CD4-positive, alpha-beta T cell treated with Interleukin-10 for 1 hour (primary cell): ENCODE measurements at places on chromosomes 7 and 10.

GRCh38 chr10:46096909-46097575 is 51.0 kb upstream of the MSMB start:
- peak; percentile 39 for DNase-seq

DNA sequence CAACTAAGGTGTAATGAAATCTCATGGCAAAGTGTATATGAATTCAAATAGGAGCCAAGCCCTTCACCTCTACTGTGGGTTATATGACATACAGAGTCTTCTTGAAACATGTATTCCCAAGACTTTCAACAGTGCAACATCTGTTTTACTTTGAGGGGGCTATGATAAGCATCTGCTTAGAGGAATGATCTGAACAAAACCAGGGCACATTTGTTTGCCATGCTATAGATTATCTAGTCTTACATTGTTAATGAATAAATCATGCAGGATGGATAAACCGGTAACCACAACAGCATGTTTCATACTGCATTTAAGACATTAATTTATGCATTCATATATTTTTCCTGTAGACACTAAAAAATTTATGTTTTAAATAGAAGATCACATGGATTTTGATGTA is 1021.9 kb downstream of the LRMDA start:
- DNase-seq = no peak

- DNase-seq = no peak
Observed at GRCh38 chr10:17965649-17966235, 14.0 kb downstream of the SLC39A12 start.

- DNase-seq = no peak
Observed at GRCh38 chr10:49610458-49611165, 502 bp downstream of the SLC18A3 start.

GRCh38 chr10:101829561-101830315 is 11.5 kb upstream of the OGA start:
- peak; percentile 78 for DNase-seq

DNA sequence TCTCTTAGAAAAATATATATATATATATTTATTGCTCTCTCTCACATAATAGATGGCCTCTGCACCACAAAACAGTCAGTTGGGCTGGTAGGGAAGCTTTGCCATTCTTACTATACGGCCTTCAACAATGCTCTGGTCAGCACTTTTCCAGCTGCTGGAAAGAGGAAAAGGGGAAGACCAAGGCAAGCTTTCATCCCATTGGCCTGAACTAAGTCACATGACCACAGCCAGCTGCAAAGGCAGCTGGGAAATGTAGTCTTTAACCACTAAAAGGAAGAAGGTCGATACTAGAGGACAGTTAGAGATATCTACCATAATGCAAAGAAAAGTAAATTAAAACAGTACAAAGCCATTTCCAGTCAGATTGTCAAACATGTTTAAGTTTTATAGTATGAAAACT is 58.4 kb upstream of the MACROH2A2 start:
- peak; percentile 20 for DNase-seq

- DNase-seq = no peak
Observed at GRCh38 chr7:27205325-27206280, 5.7 kb upstream of the HOXA13 start.

DNA sequence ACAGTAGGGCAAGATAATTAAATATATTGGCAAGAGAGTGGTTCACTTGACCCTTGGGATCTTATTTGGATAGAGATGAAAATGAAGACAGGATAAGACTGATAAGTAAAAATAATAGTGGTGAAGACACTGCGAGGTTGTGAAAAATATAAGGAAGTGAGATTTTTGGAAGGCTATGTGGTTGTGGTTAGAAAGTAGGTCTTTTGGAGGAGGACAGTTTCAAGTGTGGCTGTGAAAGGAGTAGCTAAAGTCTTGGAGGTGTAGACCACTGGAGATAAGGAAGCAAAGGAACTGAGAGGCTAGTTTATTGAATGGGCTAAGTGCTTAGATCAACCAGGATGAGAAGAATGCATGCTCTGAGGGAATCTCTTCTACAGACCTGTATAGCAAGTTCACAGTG is 11.2 kb downstream of the MIOS start:
- no peak for DNase-seq

GRCh38 chr10:70494966-70495365 is 16.4 kb downstream of the PALD1 start:
- DNase-seq = no peak

DNA sequence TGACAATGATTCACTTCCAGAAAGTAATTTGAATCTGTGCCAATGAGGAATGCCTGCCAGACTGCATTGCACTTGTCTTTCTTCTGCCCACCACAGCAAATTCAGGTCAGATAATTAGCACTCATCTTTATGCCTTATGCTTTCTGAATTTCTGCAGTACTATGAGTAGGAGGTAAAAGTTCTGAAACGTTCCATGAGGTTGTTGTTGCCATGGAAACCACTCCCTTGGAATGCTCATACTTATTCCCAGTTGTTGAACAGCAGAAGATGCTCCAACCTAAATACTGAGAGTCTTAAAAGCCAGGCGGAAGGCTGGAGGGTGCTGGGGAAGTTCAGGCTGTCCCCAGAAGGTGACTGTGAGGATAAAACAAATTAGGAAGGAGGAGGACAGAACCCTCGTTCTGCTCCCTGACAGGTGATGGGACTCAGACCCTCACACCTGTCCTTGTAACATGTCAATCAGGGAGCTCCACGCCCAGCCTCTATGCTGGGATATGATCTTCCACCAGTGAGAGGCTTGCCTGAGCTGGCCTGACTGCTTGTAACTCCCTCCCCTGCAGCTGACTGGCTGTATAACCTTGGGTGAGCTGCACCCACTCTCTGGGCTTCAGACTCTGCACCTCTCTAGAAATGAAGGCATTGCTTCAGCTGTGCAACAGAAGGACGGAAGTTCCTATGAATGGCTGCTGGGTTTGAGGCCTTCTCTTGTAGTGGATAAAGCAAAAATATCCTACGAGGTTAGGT is 554.3 kb upstream of the MGMT start:
- no peak for DNase-seq

- DNase-seq = no peak
Observed at GRCh38 chr10:69679736-69680135, 49.7 kb downstream of the FAM241B start.

DNA sequence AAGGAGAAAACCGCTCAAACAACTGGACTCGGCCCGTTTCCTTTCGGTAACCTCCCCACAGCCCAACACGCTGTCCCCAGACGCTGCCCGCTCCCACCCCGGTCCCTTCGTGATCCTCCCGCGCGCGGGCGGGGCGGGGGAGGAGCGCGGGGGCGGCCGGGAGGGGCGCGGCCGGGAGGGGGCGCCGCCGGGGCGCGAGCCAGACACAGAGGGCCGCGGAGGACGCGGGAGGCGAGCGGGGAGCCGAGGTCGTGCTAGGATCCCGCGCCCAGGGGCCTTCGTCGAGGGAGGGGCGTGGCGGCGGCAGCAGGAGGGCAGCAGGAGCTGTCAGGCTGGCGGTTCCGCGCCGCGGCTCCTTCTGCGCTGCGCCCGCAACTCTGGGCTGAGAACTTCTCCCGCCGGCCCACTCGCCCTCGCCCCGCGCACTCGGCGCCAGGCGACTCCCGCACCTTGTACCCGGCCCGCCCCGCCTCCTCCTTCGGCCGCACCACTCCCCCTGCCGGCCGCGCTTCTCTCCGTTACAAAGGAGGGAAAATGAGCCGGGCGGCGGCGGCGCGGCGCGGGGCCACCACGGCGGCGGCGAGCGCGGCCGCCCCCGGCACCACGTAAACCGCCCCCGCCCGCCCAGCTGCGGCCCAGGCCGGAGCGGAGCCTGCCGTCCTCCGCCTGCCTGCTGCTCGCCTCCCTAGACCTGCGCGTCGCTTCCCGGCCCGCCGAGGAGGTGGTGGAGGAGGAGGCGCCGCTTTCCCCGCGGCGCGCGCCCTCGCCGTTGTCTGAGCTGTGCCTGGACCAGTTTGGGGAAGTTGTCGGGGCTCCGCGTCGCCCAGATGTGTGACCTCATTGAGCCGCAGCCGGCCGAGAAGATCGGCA is at the start of gene CDK14:
Gene CDK14, plus strand, starts transcription at position 521 of the 870 bp plus-strand sequence. Its CDS starts 307 bp downstream, at position 828.
- peak; percentile 24 for DNase-seq

DNA sequence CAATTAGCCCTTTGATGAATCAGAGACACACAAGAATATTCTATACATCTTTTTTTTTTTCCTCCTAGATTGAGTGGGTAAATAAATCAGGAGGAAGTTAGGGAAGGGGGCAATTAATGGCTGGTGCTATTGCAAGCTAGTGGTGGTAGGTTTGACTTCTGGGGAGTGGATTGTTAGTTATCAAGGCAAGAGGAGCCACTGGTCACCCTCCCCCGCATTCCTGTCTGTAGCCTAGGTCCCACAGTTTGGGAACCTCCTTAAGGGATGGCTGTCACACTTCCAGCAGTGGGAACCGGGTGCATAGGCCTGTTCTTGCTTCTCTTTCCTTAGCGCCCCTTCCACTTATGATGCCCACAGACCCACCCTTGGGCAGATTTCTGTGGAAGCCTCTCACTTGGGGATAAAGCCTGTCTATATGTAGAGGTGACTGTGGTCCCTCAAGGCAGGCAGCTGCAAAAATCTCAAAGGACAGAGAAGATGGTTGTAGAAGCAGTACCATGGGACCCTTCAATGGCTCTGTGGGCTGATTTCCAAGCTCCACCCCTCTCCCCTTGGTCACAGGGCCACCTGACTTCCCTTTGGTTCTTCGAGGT is 2.3 kb upstream of the ADCK2 start:
- no peak for DNase-seq

- DNase-seq = no peak
Observed at GRCh38 chr10:87866412-87866974, 3.1 kb downstream of the PTEN start.

DNA sequence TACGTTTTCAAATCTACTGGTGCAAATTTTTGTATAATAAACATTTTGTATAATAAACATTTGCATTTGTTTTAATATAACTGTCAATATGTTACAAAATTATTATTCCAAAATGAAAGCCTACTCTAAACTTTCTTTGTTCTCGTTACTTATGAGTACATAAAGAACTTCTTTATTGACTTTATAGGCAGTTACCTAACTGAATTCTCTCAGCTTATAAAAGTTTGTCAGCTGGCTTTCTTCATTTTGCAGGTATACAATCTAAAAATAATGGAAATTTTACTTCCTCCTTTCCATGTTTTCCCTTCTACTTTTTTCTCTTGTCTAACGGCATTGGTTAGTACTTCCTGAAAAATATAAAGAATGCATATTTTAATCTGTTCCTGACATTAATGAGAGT is 137.1 kb downstream of the CHCHD3 start:
- DNase-seq = no peak

GRCh38 chr7:37310327-37311080 is 138.2 kb downstream of the ELMO1 start:
- DNase-seq = peak; percentile 61

DNA sequence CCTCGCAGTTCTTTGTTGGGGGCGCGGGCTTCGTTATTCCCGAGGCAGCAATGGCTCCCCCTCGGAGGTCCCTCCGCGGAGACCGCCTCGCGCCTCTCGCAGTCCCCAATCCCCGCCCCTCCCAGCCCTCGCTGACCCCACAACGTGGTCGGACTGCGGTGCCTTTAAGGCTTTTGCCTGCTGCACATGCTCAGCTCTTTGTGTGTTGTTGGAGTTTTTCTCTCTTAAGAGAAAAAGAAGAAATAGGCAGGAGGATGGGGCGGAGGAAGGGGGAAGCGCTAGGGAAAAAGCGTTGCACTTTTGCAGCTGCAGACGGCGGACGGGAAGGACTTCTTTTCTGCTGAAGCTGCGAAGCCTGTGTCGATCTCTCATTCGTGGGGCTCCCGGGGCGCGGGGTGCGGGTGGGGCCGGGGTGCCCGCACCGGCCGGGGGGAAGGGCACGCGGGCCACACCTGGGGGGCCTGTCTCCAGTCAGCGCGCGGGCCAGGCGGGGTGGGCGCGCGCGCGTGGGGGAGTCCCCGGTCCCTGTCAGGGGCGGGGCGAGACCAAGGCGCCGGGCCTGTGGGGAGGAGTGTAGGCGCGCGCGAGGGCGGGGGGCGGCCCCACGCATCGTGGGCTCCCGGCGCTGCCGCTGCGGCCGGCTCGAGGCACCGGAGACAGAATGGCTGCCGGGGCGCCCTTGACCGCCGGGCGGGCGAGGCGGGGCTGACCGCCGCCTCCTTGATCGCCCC is 445 bp upstream of the ATRNL1 start:
- DNase-seq = peak; percentile 15

DNA sequence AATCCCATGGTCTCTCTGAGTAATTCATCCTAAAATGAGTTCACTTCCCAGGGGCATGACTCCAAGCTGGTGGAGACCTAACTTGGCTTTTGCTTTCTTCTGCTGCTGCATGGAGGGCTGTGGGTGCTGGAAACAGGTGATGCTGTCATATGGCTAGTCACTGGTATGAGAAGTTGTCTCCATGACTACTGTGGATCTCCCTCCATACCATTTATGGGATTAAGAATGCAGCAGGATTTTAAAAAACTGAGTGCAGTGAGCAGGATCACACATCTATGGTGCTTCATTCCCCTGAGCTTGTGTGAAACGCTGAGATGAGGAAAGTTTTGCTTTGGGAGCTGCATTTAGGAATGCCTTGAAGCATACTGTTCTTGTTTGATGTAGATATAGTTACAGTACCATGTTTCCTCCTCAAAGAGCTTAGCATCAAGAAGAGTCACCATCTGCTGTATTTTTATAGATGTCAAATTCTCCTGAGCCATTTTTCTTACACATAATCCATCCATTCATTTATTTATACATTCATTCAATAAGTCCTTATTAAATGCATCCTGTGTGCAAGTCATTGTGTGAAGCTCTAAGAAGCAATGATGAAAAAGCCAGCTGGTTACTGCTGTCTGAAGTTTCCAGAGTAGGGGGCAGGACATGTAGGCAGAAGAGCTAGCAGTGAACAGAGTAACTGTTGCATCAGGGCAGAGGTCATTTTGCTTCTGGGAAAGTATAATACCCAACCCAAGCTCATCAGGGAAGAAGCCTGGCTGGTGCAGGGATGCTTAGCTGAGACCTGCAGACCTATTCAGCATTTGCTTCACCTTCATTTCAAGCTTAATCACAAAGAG is 534.8 kb downstream of the AUTS2 start:
- no peak for DNase-seq

GRCh38 chr7:26328498-26329390 is 37.1 kb downstream of the SNX10 start:
- DNase-seq = no peak

DNA sequence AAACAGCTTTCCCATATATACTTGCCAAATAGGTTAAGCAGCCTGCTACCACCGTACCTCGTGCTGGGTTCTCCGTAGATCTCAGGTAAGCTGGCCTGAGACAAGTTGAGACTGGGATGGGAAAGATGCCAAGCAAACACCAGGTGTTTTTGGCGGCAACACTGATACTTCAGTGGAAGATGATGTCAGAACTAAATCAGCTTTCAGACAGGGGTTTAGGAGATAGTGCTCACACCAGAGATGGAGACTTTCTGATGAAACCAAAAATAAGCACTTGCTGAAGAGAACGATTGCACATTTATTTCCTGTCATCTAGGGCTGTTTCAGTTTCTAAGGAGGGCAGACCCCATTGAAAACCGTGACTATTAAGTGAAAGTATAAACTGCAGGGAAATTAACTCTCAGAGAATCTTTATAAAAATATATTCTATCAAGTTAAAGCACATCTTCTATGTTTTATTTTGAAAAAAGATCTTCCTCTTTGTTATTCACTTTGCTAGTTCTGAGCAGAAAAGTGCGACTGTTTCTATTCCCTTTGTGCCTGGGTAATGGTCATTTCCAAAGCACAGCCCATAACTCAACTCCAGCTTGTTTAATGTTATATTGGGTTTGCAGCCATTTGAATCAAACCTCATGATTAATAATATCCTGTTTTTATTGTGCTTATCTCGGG is 149.9 kb downstream of the CPED1 start:
- no peak for DNase-seq

GRCh38 chr10:6473901-6474370 is 106.1 kb downstream of the PRKCQ start:
- peak; percentile 66 for DNase-seq

- DNase-seq = no peak
Observed at GRCh38 chr10:15745751-15746150, 26.0 kb upstream of the ITGA8 start.

- no peak for DNase-seq
Observed at GRCh38 chr10:121154846-121155245, 303.7 kb downstream of the WDR11 start.
